ENCODE measurements at places on chromosomes 6 and 20.

- DNase-seq, result no peak
Observed at GRCh38 chr6:33744895-33745546, 1.7 kb downstream of the IP6K3 start.

DNA sequence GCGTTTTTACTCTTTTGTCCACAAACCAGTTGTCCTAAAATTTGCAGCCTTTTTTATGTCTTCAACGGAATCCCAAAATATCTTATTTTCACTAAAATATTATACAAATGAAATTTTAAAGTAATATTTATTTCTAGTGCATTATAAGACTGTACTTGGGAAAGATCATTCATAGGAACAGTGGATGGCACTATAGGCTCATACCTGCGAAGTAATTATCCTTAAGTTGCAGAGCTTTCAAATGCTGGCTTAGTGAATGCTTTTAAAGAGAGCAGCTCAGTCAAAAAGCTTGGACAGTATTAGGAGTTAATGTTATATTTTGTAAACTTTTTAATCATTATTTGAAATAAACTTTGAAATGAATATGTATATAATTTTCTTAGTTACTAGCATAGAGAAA lies 254.9 kb downstream of the CDKAL1 start:
- no peak for DNase-seq

GRCh38 chr6:150830439-150831165 lies 34.9 kb upstream of the MTHFD1L start:
- DNase-seq, result no peak

- peak; percentile 71 for DNase-seq
Observed at GRCh38 chr6:90403489-90404381, 107.1 kb upstream of the BACH2 start.

- no peak for DNase-seq
Observed at GRCh38 chr6:103925317-103925716, 934.4 kb downstream of the HACE1 start.

- DNase-seq, result peak; percentile 89
Observed at GRCh38 chr20:44966030-44966961, at the start of gene STK4. TSS of gene STK4 (plus strand) at chr20:44966512. CDS start at chr20:44966569, 57 bp downstream.

- peak; percentile 97 for DNase-seq
Observed at GRCh38 chr20:50292591-50293283, 102.1 kb downstream of the CEBPB start.

- DNase-seq, result no peak
Observed at GRCh38 chr20:64037498-64038213, 1.7 kb downstream of the C20orf204 start.

DNA sequence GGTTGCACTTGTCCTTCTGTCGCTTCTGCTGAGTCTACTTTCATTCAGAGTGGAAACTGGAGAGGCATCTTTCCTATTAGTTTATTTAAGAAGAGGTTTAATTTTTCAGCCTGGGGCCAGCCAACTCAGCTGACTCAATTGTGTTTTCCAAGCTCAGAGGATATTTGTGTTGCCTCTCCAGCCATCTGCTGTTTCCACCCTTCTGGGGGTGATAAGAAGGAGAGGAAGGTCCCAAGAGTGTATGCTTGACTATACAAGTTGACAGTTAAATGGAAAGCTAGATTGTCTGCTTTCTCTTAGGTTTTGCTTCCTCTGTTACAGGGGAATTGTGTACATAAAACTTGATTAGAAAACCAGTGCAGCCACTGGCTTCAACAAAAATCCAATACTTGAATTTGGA lies 3.0 kb downstream of the PSMF1 start:
- no peak for DNase-seq

DNA sequence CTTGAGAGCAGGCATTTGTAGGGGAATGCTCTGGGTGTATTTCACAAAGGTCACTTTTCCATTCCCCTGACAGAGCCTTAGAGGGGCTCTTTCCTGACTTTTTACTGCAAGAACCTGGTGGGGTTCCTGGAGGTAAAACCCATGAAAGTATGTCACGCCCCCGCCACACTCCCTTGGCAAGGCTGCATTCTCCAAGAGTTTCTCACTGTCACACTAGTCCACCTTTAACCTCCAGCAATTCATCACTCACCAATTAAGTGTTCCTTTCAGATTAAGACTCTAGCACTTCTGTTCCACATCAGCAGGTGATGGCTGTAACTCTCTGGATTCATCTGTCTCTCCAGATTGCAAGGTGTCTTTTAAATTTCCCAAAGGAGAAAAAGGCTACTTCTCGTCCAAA lies 32.7 kb upstream of the NKX2-4 start:
- DNase-seq, result no peak

- DNase-seq, result no peak
Observed at GRCh38 chr6:6885521-6886170, 222.1 kb upstream of the RREB1 start.

- DNase-seq, result no peak
Observed at GRCh38 chr6:1855890-1856289, 246.2 kb downstream of the FOXC1 start.

DNA sequence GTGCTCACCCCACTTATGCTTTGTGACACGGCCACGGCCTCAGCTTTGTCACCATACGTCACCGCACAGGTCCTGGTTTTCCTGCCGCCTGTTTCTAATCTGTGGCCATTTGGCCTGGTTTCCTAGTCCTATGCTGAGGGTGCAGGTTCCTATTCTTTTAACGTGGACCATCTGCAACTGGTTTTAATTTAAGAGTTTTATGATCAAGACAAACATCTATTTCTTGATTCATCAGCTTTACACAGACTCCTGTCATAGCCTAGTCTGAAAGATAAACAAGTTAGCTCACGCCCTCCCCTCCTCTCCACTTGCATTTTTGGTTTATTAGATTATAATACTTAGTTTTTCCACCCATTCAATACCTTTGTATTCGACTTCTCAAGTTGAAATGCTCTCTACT lies 97.5 kb upstream of the RPS6KA2 start:
- DNase-seq, result no peak

DNA sequence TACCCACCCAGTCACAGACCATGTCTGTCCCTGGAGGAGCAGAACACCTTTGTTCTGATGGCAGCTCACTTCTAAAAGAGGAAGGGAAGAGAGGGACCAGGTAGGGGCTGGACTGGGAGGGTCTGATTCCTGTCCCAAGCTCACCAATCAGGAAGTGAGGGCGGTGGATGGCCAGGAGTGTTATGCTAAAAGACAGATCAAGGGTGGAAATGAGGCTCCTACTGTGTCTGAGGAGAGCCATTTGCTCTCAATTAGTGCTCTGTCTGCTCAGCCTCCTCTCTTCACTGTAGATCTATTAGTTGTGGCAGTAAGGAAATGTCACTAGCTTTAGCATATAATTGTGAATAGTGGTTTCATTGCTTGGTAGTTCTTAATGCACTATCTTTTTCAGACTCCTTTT lies 72.5 kb downstream of the ARMC2 start:
- no peak for DNase-seq

- no peak for DNase-seq
Observed at GRCh38 chr6:156688620-156688971, 88.6 kb upstream of the ARID1B start.

DNA sequence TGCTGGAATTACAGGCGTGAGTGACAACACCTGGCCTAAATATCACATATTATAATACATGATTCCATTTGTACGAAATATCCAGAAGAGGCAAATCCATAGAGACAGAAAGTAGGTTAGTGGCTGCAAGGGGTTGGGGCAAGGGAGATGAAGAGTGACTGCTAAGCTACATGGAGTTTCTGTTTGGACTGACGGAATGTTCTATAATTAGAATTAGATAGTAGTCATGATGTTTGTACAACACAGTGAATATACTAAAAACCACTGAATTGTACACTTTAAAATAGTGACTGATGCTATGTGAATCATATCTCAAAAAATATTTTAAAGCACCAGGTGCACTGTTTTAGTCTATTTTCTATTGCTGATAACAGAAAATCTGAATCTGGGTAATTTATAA lies 3.7 kb upstream of the HEBP2 start:
- no peak for DNase-seq

- no peak for DNase-seq
Observed at GRCh38 chr20:18058661-18059467, 1.1 kb upstream of the OVOL2 start.

- no peak for DNase-seq
Observed at GRCh38 chr6:45461486-45461885, 83.8 kb upstream of the SUPT3H start.

GRCh38 chr6:6125495-6125894 lies 118.8 kb upstream of the NRN1 start:
- no peak for DNase-seq

GRCh38 chr6:158122048-158122447 lies 46.0 kb downstream of the SERAC1 start:
- no peak for DNase-seq

- no peak for DNase-seq
Observed at GRCh38 chr6:15232836-15233510, 12.9 kb upstream of the JARID2 start.
